NCI-H1436 (cell line): ENCODE measurements at places on chromosomes 2 and 18.
A peak's percentile ranks its signal among the peaks of the same experiment; 100 is the strongest.

- DNase-seq = no peak
Observed at GRCh38 chr2:225008935-225009334, 33.3 kb downstream of the DOCK10 start.

DNA sequence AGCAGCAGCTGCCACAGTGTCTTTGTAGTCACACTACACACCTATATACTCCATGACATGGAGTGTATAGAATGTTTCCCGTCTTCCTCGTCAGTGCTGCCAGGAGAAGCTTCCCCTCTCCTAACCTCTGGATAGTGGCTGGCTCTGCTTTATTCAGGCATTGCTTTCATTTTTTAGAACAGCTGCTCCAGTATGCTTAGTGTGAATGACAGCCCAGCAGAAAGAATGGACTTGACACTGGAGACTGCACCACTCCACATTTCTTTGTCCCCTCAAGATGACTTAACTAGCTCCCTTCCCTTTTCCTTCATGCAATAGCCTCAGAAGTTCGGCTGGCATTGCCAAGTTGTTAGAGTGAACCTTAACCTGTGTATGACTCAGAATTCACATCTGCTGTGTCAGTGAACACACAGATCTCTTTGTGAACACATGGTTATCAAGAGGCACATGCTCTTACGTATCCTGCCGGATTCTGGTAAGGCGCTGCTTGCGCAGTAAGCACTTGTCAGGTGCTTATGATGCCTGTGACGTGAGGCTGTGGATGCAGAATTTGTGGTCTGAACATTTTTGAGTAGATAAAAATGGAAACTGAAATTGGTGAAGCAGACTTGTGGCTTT, 73.9 kb downstream of the NEDD4L start:
- DNase-seq = peak; percentile 35

GRCh38 chr18:35143622-35144596, 96.9 kb upstream of the ZNF397 start:
- DNase-seq = peak; percentile 67

DNA sequence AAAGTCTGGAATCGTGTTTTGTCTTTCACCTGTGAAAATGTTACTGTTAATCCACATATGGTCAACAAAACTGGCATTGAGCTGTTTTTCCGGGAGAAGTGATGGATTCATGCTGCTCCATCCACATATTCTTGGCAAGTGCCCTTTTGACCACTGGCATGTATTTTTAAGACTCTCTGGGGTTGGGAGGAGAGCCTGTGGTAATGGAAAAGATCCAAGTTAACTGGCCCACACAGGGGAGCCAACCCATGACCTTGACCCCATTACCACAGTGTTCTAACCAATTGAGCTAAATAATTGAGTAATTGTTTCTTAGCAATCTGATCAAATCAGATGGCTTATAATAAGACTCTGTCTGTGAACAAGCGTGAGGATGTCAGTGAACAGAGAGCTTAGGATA, 296.2 kb upstream of the NRP2 start:
- DNase-seq = no peak

- peak; percentile 12 for DNase-seq
Observed at GRCh38 chr18:52903857-52904256, 563.9 kb downstream of the DCC start.

DNA sequence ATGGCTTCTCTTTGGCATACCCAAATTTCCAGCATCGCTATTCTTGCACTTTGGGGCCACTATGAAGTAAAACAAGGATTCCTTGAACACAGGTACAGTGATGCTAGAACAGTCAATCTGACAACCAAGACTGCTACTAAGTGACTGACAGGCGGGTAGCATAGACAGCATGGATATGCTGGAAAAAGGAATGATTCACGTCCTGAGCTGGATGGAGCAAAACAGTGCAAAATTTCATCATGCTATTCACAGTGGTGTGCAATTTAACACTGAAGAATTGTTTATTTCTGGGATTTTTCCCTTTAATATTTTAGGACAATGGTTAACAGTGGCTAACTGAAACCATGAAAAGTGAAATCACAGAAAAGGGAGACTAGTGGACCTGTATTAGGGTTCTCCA, 1511.2 kb upstream of the ZEB2 start:
- no peak for DNase-seq

DNA sequence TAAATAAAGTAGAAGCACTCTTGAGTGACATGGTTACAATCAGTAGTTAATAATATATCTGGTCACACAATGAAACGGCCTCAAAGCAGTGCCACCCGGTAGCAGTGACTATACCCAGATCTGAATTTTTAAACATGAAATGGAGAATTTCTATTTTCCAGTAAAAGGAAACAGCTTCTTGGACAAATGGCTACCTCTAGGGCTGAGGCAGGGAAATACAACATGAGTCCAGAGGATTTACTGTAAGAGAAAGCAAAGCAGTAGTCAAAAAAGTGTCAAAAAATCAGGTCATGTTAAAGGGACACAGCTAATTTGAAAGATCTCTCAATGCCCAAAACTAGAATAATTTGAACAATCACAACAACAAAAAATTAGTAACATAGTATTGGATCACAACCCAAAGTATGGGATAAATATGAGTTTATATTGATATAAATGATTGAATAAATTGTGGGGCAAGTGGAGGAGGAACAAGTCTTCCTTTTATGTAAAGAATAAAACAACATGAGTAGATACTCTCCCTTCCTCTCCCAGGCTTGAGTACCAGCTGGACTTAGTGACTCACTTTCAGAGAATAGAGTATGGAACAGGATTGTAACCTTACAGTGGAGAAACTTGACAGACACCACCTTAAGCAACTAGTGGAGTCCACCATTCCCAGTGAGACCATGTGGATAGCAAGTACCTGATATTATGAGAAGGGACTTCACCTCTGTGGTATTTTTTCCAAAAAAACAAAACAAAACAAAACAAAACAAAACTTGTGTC, 180.8 kb downstream of the MBD2 start:
- DNase-seq = no peak

DNA sequence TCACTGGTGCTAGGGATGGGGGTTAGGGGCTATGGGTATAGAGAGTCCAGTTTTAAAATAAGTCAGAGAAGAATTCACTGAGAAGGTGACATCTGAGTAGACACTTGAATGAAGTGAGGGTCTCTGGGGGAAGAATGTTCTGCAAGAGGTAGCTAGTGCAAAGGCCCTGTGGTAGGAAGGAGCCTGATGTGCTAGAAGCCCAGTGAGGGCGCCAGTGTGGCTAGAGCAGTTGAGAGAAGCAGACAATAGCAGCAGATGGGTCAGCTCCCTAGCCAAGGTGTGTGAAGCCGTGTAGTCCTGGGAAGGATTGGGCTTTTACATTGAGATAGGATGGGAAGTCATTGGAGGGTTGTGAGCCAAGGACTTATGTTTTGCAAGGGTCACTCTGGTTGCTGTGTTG, 105.8 kb upstream of the PELI1 start:
- no peak for DNase-seq

- no peak for DNase-seq
Observed at GRCh38 chr2:120736202-120736623, 545 bp downstream of the GLI2 start.

GRCh38 chr18:13103366-13103765, 112.2 kb downstream of the CEP192 start:
- no peak for DNase-seq

- no peak for DNase-seq
Observed at GRCh38 chr2:200244111-200244510, 62.4 kb upstream of the SPATS2L start.

DNA sequence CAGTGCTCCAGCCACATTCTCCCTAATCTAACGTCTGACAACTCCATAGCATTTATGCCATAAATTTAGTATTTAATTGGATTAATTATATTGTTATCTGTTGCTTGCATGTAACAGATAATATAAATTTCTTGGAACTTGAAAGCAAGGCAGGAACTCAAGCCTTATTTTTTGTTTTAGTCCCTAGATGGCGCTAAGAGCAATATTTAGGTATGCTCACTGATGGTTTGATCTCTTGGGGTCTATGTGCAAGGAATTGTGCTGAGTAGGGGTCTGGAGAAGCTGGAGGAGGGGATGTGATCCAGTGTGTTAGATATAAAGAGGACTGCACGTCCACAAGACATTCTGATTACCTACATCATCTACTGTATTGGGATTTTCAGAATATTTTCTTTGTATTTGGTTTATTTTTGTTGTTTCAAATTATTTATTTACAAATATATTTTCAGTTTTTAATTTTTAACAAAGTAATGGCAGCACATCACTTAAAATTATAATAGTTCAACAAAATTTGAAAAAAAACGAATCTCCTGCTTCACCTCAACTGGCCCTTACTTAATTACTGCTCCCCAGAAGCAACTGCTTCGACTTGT, 32.8 kb downstream of the KATNAL2 start:
- DNase-seq = peak; percentile 11

GRCh38 chr2:231991664-231992063, 30.2 kb downstream of the DIS3L2 start:
- DNase-seq = no peak

DNA sequence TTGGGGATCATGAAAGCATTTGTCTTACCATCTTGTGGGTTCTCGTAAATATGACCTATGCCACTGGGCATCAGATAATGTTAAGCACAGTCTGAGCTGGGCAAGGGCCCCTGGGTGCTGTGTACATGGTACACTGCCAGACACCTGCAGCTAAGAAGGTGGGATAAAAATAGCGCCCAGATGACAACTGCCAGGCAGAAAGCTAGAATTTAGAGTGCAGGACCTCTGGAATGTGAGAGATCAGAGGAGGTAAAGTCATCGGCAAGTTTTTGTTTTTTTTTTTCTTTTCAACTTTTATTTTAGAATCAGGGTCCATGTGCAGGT, 53.8 kb upstream of the CYRIA start:
- no peak for DNase-seq

- no peak for DNase-seq
Observed at GRCh38 chr2:15313657-15314056, 247.5 kb downstream of the NBAS start.

- no peak for DNase-seq
Observed at GRCh38 chr18:6947338-6948030, 170.1 kb downstream of the LAMA1 start.

GRCh38 chr2:45650851-45651414, 542 bp upstream of the PRKCE start:
- DNase-seq = peak; percentile 73

DNA sequence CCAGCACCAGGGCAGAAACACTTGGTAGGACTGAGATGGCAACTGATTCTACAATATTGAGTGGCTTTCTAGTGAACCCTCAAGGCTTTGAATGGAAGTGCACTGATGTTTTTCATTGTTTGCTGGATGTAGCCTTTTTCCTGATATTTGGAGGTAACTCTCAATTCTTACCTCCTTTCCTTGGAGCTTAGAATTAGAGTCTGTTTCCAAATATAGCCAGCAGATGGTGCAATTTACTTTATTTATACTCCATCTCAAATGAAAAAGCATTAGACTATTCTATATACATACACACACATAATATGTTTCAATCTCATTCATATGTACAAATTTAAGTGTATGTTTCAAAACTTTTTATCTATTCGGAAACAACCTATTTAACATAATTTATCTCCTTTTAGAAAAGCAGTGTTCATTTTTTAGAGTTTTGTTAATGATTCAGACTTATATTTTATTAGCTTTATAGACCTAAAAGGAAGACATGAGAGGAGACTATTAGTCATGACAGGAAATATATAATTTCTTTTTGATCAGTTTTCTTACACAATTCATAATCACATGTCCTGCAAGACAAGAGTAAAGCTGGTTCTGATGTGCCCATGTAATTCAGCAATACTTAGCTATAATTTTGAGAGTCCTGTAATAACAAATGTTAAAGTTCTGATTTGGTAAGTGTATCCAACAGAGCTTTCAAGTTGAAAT, 124.8 kb downstream of the NUP35 start:
- peak; percentile 18 for DNase-seq

DNA sequence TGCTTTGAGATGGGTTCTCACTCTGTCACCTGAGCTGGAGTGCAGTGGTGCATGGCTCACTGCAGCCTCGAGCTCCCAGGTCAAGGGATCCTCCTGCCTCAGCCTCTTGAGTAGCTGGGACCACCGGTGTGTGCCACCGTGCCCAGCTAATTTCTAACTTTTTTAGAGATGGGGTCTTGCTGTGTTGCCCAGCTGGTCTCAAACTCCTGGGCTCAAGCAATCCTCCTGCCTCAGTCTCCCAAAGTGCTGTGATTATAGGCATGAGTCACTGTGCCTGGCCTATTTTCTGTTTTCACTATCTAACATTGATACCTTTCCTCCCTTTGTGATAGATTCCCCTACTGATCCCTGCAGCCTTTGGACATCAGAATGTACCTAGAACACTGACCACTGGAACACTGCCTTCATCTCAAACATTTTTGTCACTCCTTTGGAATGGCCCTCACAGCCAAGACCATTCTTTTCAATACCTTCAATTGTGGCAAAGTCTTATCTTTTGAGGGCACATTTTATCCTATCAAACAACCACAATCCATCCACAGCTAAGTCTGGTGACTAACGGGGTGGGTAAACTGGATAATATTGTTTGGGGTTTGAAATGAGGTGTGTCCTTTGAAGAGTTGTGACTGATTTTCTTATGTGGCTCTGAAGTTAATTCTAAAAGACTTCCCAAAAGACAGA, 43.7 kb downstream of the EPAS1 start:
- DNase-seq = no peak

DNA sequence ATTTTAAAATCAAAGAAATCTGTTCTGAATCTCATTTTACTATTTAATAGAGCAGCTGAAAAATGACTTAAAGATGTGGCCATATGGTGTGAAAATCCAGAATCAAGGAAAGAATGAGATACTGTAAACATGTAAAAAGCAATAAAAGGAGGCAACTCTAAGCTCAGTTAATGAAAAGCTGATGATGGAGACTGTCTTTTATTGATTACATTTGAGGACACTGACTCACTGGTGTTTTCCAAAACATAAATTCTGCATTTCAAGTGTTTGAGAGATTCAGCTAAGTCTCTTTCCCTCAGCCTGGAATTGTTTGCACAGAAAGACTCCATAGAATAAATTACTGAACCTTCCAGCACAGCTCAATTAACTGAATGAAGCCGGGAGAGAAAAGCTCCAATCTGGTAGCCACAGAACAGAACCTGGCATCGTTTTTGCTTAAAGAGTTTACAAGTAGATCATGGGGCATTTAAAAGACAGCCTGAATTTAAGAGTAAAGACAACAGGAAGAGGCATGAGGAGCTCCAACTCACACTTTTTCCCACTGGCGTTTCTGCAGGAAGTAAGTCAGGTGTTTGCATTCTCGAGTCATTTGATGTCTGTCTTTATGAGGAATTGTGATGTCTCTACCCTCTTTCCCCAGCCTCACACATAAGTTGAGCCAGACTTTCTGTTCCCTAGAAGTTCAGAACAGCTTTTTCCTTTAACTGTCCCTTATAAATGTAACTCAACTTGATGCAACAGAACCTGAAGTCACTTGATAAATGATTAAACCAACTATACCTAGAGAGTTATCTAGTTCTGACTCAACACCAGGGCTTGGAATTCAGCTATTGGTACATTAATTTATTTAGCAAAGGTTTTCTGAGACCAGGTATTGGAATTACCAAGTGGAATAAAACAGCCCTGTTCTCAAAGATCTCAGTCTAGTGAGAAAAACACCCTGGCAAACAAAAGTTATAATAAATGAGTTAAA, 53.3 kb downstream of the FTCDNL1 start:
- DNase-seq = no peak

- DNase-seq = no peak
Observed at GRCh38 chr18:50626317-50626716, 66.4 kb downstream of the MAPK4 start.
